ENCODE measurements at places on chromosomes 1 and 21.

DNA sequence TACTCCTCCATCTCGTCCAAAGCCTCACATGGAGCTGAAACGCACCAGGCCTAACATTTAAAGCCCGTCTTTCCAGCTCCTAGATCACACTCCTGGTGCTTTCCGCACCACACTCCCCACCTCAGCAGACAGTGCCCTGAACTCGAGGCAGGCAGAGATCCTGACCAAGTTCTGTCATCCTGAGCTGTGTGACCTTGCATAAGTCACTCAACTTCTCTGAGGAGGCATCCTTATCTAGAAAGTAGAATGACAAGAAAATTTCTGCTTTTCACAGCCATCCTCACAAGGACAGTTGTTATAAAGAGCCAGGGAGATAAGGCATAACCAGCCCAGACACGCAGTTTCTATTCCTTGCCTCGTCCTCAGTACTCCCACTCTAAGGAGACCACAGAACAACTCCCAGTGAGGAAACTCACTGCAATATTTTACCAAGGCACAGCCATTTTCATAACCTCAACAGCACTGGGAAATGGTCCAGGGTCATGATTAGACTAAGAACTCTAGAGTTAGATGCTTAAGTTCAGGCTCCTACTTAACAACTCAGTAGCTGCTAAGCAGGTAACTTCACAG is 3.1 kb downstream of the LRP8 start:
- DNase-seq: no peak

DNA sequence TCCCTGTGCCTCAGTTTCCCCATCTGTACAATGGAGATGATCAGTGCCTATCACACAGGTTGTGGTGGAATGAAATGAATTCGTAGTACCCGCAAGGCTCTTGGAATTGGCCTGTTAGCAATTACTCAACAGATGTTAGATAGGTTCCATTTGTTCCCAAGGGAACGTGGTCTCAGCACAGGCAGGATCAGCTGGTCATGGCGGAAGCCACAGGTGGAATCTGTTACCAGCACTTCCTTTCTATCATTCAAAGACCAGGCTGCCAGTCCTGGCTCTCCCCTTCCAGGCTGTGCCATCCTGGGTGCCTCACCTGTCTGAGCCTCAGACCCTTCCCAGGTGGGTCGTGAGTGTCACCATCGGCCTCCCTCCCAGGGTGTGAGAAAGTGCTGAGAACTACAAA is 61.5 kb downstream of the FBXO2 start:
- no peak for DNase-seq

DNA sequence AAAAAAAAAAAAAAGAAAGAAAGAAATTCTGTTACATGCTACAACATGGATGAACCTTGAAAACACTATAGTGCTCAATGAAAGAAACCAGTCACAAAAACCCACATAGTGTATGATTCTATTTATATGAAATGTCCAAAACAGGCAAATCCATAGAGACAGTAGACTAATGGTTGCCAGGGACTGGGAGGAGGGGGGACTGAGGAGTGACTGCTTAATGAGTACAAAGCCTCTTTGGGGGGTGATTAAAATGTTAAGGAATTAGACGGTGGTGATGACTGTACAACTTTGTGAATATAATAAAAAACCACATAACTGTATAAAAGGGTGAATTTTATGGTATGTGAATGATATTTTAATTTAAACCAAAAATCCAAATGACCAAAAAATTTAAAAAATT is 116.0 kb upstream of the GUCA2B start:
- no peak for DNase-seq

DNA sequence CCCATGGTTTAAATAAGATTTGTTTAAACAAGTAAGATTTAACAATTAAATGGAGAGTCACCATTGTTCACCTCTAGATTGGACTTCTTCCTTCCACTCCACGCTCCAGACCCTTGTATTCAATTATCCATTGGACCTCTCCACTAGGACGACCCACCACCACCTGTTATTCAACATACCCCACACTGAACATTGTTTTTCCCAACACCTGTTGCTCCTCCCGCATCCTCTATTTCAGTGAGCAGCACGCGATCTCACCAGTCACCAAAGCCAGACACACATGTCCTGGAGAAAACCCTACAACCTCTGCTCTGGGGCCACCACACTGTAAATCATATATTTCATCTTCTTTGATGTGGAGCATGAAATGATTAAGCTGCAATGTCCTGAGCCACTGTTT is 28.6 kb downstream of the ATP8B2 start:
- no peak for DNase-seq

GRCh38 chr1:91621360-91621759 is 120.7 kb downstream of the CDC7 start:
- no peak for DNase-seq

- no peak for DNase-seq
Observed at GRCh38 chr1:108046026-108046425, 81.0 kb upstream of the VAV3 start.

DNA sequence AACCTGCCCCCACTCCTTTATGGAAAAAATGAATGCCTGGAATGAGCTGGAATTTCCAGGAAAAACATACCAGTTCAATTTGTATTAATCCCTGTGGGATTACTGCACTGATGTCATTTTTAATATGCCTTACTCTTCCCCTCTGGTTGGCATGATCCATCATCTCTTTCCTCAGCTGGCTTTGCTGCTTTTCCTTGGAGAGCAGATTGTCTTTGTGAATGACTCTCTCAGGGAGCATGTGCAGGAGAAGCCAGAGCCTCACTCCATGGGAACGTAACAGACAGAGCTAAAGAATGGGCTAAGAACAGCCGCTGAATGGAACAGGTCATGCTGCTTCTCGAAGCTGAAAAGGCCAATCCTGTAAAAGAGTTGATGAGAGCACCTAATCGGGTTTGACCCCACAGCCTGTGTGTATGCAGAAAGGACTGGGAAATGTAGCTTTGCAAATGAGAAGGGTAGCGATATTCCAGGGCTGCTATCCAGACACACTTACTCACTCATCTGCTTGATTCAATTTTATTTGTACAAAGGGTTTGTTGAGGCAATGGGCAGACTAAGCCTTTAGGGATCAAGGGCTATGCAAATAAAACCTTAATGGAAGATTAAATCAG is 20.7 kb downstream of the PHC2 start:
- no peak for DNase-seq

GRCh38 chr1:70101231-70101630 is 104.1 kb downstream of the LRRC40 start:
- no peak for DNase-seq

DNA sequence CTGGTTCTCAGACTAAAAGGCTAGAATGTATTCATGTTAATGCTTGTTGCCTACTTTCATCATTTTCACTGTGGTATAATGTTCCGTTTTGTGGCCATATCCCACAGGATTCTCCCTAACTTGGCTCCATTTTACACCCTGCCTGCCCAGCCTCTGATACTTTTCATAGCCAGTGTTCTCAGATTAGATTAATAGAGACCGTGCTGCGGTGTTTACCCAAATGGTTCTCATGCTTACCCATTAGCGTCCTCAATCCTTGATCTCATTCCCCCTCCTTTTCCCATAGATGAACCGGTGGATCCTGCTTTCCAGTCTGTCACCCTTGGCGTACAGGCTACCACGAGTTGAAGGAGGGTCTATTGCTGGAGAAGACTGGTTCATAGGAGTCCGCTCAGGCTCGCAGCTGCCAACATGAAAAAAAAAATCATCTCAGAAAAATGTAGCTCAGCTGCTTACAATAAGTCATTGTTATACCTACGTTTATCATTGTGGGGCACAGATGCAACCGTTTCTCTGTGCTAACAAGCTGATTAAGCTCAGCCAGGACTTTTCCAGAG is 78.7 kb downstream of the SETD4 start:
- no peak for DNase-seq

DNA sequence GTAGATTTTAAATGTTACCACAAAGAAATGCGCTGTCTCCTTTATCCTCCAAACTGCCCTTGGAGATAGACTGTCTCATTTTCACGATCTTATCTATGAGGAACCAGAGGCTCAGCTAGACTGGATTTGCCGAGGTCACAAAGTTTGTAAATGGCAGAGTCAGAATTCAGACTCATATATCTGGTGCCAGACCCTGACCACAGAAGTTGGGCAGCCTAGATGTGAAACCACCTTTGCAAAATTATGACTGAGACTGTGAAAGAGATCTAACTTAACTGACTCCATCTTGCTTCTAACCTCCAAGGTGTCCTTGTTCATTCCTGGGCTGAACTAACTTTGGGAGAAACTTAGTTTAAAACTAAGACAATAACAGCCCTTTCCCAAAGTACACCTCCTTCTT is 14.1 kb downstream of the CNR2 start:
- no peak for DNase-seq

DNA sequence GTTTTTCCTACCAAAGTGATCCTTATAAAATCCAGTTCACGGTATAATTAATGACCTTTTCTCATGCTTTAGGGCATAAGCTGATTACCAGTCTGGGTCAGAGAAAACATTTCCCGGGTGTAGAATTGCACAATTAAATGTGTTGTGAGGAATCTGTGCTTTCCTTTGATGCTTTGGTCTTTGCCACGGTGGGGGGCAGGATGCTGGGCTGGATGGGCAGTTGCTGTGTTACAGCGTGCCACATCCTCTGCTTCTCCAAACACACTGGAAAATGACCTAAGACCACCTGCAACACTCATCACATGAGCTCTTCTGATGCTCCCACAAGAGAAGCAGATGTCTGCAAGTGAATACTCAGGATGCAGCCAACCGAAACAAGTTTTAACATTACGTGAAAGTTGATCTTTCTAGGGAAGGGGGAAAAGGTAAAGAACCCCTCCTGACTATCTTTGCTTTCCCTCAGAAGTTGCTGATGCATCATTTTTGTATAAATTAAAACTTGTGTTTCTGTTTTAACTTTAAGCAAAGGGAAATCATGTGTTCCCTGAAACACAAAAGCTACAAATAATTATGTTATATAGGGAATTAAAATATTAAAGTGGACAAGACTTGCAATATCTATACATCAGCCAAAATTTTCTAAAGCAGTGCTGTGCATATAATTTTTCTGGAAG is 515.3 kb upstream of the NR5A2 start:
- no peak for DNase-seq

DNA sequence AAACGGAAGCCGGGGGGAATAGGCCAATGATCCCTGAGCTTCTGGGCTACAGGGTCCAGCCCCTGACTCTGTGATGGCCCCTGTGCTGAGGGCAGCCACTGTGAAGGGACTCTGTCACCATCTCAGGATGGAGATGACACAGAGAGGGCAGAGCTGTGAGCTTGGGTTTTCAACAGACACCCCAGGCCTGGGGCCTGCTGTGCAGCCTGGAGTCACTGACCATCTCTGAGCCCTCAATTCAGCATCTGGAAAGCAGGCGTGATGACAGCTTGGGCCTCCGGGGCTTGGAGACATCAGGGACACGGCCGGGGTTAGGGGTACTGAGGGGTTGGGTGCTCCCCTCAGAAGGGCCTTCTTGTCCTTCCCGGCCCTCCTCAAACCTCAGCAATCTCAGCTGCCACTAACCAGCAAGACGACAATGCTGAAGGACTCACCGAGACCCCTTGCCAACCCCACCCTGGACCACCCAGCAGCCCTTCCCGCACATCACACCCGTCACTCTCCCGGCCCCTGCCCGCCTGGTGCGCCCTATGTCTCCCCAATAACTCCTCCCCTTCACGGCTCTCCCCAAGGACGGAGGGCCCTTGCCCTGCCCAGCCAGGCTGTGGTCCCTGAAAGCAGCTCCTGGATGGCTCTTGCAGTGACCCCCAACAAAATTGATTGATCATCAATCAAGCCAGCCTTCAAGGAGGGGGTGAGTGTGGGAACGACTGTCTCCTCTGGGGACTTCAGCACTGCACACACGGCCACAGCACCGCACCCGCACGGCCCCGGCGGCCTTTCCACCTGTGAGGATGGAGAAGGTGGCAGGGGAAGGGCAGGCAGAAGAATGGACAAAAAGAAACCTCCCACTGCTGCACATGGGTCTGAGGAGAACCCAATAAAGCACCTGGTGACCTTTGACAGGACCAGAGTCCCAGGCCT is 4.3 kb downstream of the MEGF6 start:
- no peak for DNase-seq

GRCh38 chr21:34997294-34997693 is 51.8 kb downstream of the RUNX1 start:
- DNase-seq: no peak

DNA sequence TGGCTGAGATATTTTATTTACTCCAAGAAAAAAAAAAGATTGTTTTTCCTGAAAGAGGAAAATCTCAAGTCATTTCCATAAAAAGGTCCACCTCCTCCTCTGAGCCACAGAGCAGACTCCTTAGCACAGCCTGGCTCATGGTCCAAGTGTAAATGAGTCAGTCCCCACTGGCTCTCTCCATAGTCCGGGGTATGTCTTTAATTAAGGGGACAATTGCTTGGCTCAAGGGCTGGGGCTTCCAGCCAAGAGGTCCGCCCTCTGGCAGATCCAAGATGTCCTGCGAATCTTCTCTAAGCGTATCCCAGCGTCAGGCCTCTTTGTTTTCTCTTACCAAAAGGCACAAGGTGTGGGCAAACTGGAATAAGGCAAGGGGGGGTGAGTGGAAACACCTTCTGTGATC is 33.3 kb downstream of the FOXD2 start:
- no peak for DNase-seq

- DNase-seq: peak; percentile 35
Observed at GRCh38 chr1:90721210-90722194, 4.4 kb upstream of the BARHL2 start.

- DNase-seq: no peak
Observed at GRCh38 chr1:26044971-26045721, 772 bp downstream of the SLC30A2 start.

DNA sequence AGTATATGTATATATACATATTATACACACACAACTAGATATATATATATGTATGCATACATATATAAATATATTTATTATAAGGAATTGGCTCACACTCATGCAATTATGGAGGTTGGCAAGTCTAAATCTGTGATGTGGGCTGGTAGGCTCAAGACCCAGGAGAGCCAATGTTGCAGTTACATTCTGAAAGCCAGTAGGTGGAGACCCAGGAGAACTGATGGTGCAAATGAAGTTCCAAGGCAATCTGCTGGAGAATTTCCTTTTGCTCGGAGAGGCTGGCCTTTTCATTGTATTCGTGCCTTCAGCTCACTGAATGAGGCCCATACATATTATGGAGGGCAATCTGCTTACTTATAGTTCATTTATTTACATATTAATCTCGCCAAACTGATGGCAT is 9.4 kb downstream of the IVL start:
- peak; percentile 24 for DNase-seq

- peak; percentile 82 for DNase-seq
Observed at GRCh38 chr1:155989242-155990004, 11.1 kb upstream of the ARHGEF2 start.

DNA sequence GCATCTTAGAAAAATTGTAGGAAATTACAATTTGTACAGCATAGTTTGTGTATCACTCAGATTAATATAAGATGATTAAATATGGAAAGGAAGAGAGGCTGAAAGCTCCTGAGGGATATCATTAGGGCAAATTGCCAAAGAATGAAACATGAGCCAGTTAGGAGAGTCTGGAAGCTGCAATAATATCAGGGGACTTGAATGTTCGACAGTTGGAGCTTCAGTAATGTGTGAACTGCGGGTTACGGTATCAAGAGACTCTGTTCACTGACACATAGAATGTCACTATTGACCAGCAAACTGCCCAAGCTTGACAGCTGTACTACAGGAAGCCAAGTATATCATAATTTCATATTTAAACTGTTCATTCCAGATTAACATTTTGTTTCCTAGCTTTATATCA is 157.2 kb downstream of the DENND1B start:
- no peak for DNase-seq

GRCh38 chr1:181083842-181084605 is 4.5 kb upstream of the IER5 start:
- DNase-seq: no peak

- no peak for DNase-seq
Observed at GRCh38 chr21:38729754-38730379, 75.9 kb upstream of the ETS2 start.

- no peak for DNase-seq
Observed at GRCh38 chr1:111191496-111191895, 8.9 kb downstream of the DENND2D start.
